ENCODE measurements at places on chromosomes 5 and 9.

DNA sequence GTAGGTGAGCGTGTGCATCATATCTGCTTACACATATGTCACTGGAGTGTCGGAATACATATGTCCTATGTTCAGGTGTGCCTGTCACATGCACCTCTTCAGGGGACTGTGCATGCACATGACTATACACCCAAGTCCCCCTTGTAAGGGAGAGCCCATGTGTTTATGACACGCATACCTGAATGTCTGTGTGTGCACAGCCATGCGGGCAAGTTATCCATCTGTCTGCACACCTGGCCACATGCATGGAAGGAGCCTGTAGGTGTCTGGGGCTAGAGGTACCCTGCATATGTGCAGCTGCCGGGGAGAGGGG is 622 bp upstream of the RGS14 start:
- DNase-seq: no peak

GRCh38 chr5:72036951-72037350 is 70.3 kb upstream of the MAP1B start:
- no peak for DNase-seq

DNA sequence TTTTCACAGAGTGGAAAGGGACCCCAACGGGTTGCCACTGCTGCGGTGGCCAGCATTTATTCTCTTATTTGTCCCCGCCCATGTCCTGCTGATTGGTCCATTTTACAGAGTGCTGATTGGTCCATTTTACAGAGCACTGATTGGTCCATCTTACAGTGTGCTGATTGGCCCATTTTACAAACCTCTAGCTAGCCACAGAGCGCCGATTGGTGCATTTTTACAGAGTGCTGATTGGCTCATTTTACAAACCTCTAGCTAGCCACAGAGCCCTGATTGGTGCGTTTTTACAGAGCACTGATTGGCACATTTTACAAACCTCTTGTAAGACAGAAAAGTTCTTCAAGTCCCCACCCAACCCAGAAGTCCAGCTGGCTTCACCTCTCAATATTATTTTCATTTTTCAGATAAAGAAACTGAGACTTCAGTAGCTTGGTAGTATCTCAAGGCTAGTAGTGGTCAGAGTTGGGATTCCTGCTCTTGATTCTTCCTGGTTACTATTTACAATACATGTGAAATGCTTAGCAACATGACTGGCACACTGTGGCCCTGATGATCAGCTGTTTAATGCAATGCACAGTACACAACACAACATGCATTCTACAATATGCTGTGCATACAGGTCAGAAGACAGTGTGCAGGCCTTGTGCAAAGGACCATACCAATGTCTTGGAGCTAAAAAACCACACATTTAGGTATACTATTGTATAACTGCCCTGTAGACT is 63.6 kb upstream of the BOD1 start:
- DNase-seq: no peak

DNA sequence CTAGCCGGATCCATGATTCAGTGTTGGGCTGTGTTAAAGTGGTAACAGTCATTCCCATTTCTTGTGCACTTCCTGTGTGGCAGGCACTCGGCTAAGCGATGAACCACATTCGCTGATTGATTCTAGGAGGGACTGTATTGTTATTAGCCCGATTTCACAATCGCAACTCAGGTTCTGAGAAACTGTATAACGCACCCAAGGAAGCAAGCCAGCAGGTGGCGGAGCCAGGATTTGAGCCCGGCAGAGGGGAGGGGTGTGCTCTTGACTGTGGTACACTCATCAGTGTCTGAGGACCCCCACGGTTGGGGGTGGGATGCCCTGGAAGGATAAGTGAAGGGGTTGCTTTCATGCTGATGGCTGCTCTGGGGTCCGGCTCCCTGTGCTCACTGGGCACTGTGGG is 34.7 kb downstream of the LRSAM1 start:
- no peak for DNase-seq

GRCh38 chr5:170757182-170757601 is 26.3 kb upstream of the GABRP start:
- DNase-seq: no peak

DNA sequence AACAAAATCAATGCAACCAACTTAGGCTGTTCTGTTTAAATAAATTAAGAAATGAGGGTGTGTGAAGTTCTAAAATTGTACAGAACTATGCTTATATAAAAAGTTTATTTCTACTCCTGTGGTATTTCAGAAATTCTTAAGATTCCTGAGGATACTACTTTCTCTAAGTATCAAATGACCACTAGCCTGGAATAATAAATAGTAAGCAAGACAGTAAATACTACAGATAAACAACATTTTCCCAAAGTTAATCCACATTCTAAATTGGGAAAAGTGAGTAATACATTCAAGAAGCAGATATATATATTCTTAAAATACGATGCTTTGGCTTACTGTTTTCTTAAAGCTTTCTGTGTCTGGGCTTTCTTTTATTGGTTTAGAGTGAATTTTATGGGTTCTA is 29.5 kb downstream of the CCNH start:
- no peak for DNase-seq

Measured in femur (tissue), 1 donor.